MV-4-11 (cell line): ENCODE measurements at places on chromosomes 6 and 20.
A peak's percentile ranks its signal among the peaks of the same experiment; 100 is the strongest.

- no peak for DNase-seq
Observed at GRCh38 chr20:29086938-29087337, 2170.5 kb upstream of the DEFB115 start.

GRCh38 chr6:150271501-150272263, 97.1 kb upstream of the IYD start:
- DNase-seq: peak; percentile 77

GRCh38 chr6:80503660-80504059, 397.2 kb downstream of the BCKDHB start:
- DNase-seq: no peak

GRCh38 chr20:17615645-17616479, 46.0 kb downstream of the DSTN start:
- peak; percentile 69 for DNase-seq

- DNase-seq: no peak
Observed at GRCh38 chr6:79301290-79301689, 66.8 kb upstream of the HMGN3 start.

GRCh38 chr6:36504982-36505381, 42.3 kb downstream of the STK38 start:
- no peak for DNase-seq

DNA sequence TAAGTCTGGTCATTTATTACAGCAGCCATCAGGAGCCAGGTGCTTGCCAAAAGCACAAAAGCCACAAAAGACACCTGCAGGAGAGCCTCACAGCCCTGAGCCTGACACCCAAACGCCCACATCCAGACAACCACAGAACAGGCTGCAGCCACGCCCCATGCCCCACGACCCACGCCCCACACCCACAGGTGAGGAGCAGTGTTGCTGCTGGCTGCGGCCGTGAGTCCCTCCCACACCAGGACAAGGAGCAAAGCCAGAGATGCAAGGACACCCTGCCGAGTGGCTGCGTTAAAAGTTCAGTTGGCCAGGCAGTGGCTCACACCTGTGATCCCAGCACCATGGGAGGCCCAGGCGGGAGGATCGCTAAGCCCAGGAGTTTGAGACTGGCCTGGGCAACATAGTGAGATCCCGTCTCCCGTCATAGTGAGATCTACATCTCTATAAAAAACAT, 43.0 kb downstream of the SLC2A4RG start:
- DNase-seq: no peak
